ENCODE measurements at places on chromosomes 7 and 10.

DNA sequence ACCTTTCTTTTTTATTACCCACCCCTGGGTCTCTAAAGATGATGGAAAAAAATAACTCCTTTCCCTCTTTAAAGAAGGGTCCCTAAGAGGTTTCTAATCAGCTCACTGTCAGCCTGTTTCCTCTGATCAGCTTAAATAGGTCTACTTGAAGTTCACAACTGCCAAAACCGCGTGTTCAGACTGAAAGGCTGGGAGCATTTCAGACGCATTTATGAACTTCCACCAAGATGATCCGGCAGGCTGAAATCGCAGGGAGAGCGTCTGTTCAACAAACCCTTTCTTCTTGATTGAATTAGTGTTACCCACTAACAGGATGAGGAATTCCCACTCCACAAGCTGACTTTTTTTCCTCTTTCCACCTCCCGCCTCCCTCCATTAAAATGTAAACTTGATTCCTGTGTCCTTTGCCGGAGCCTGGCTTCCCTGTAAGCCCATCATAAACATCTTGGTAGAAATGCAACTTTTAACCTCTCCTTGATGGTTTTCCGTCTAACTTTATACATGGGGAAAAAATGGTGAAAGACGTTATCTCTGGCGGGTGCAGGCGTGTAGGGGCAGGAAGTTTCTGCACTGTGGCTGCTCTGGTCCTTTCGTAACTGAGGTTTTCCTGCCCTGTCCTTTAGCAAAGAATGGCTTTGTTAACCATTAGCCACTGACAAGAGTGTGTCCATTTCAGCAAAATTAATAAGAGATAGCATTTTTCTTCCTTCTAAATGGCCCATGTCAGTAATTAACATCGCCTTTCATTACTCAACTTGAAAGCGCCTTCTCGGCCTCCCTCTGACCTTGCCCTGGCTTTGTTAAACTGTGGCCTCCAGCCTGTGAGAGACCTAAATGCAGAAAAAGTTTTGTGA lies 130.7 kb downstream of the BAMBI start:
- no peak for DNase-seq

GRCh38 chr10:8102708-8103401 lies 48.4 kb downstream of the GATA3 start:
- no peak for DNase-seq

- DNase-seq, result no peak
Measured at GRCh38 chr10:86941991-86942421, 15.4 kb downstream of the MMRN2 start.

- DNase-seq, result no peak
Measured at GRCh38 chr10:33509231-33509831, 174.9 kb upstream of the NRP1 start.

DNA sequence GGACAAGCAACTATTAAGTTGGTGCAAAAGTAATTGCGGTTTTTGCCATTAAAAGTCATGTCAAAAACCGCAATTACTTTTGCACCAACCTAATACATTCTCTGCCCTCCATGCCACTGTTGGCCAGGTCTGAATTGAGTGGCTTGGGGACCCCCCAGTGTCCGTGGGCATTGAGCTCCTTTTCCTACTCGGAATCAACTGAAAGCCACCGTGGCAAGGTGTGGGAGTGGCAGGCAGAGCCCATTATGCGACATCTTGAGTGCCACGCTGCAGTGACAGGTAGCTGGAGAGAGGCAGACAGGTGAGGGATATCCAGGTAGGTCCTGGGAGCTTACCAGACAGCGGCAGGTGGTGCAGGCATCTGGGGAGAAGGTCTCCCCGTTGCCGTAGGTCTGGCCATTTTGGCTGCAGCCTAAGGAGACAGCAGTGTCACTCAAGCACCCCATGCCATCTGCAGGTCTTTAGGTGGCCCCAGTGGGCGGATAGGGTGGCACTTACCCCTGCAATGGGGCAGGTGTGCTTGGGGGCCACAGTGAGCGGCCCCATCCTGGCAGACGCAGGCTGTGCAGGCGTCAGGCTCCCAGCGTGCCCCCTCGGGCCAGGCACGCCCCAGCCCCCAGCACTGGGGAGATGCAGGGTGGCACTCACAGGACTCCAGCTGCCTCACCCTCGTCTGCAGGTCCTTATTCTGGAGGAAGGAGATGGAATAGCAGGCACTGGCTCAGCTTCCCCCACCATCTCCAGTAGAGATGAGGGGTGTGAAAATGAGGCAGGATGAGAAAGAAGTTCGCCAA lies 3.5 kb downstream of the KCP start:
- DNase-seq, result no peak

- DNase-seq, result no peak
Measured at GRCh38 chr7:157545681-157546060, 208.9 kb downstream of the DNAJB6 start.

DNA sequence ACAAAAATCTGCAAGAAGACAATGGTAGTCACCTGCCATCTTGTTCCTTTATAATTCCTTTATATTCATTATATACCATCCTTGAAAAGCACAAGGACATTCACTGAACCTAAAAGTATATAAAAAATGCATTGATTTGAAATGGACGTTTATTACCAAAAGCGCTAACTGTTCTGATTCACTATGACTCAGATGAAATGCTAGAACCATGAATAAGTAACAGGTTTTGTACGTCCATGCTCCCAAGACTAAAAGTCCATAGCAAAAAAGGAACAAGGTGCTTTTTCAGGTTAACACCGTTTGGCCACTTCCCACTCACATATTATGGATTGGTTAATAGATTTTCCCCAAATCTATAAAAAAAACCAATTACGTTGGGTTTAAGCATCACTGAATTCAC lies 109.4 kb downstream of the PPP1R17 start:
- no peak for DNase-seq

- DNase-seq, result no peak
Measured at GRCh38 chr7:14673202-14673601, 229.3 kb downstream of the DGKB start.

- DNase-seq, result no peak
Measured at GRCh38 chr7:158264881-158265742, 322.5 kb downstream of the PTPRN2 start.

GRCh38 chr7:53628775-53629174 lies 593.3 kb downstream of the POM121L12 start:
- no peak for DNase-seq

DNA sequence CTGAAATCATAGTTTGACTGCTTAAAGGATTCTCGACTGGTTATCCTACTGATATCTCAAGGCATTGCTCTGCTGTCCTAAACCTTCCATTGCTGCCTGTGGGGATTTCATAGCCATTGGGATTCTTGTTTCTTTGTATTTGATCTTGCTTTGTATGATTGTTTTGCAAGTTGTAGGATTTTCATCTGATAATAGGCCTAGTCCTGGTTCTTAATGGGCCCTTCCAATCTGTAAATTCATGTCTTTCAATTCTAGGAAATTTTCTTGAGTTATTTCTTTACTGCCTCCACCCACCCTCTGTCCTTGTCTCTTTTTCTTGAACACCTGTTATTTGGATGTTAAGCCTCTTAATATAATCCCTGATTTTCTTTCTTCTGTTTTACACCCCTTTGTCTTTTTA lies 72.2 kb downstream of the LANCL2 start:
- no peak for DNase-seq

GRCh38 chr7:80480566-80480965 lies 31.3 kb downstream of the GNAT3 start:
- DNase-seq, result no peak

- DNase-seq, result no peak
Measured at GRCh38 chr10:113613427-113613826, 50.4 kb downstream of the NRAP start.

GRCh38 chr10:118449521-118449920 lies 107.4 kb upstream of the FAM204A start:
- DNase-seq, result no peak
